ENCODE measurements at places on chromosomes 11 and 22.

DNA sequence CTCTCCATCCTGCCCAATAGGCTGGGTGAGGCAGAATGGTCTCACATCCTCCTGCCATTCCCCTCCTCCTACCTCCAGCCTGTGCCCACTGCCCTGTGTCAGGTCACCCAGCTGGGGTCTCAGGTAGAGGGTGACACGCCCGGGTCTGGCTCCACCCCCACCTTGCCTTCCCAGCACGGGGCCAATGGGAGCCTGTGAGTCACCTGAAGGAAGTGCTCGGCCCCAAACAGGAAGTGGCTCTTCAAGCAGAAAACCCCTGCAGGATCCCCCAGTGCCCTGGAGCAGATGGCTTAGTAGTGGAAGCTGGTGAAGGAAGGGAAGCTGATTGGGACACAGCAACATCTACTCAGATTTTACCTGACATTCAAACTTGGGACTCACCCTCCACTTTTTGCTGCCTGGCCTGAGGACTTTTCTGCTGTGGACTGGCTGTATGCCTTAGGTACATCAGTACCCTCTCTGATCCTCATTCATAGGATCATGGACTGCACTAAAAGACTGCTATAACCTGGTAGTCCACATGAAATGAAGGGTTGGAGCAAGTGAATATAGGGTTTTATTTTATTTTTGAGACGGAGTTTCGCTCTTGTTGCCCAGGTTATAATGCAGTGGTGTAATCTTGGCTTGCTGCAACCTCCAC, 33.4 kb downstream of the GDPD5 start:
- DNase-seq: peak; percentile 44

- no peak for DNase-seq
Observed at GRCh38 chr11:132125988-132126871, 755.8 kb downstream of the NTM start.

GRCh38 chr22:44661070-44661469, 40.9 kb upstream of the PRR5 start:
- no peak for DNase-seq

GRCh38 chr11:12182676-12183541, 72.5 kb downstream of the MICAL2 start:
- no peak for DNase-seq

DNA sequence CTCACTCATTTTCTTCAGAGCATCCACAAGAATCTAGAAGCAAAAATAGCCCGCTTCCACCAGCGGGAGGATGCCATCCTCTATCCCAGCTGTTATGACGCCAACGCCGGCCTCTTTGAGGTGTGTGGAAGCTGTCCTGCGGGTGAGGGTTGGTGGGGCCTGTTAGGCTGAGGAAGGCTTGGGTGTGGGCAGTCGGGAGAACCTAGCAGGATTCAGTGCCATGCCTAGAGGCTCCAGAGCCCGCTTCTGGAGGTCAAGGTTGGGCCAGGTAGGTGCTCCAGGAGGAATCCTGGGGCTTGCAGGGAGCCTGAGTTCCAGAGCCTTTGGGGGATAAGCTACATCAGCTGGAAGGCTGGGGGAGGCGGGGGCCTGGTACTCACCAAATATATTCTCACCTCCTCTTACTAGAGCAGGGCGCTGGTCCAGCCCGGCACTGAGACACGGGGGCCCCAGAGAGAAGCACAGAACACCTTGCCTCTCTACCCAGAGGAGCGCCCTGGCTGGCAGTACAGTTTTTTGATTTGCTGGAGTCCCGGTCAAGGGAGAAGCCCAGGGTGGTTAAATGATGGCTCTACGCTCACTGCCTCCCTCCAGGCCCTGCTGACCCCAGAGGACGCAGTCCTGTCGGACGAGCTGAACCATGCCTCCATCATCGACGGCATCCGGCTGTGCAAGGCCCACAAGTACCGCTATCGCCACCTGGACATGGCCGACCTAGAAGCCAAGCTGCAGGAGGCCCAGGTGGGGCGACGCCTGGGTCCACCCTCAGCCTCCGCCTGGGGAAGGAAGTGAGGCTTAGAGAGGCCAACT, 5.3 kb downstream of the GCAT start:
- no peak for DNase-seq

DNA sequence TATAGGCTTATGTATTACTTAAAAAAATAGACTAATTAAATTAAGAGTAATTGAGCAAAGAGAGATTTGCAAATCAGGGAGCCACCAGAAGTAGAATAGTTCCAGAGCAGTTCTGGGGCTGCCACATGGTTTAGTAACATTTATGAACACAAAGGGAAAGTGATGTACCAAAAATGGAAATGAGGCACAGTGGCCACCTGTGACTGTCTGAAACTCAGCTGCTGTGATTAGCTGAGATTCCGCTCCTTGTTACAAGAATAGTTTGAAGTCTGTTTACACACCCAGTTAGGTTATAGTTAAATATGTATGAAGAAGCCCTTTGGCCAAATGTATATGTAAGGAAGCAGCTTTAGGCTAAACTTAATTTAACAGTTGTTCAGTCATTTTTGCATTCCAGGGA, 901.5 kb upstream of the CHORDC1 start:
- DNase-seq: no peak

GRCh38 chr11:109241988-109242536, 179.9 kb upstream of the C11orf87 start:
- DNase-seq: no peak

DNA sequence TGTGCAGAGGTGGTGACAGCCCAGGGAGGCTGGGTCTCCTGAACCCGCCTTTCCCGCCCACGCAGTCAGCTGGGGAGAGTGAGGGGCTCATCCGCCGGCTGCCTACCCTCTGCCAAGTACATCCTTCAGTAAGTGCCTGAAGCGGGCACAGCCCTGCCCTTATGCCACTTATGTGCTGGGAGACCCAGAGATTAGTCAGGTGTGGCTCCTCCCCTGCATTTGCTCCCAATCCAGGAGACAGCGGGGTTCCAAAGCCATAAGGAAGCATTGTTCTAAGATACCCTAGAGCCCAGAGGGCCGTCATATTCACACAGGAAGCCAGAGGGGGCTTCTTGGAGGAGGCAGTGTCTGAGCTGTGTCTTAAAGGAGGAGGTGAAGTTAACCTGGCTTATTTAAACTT, 5.8 kb upstream of the PPP6R3 start:
- no peak for DNase-seq

- no peak for DNase-seq
Observed at GRCh38 chr11:126053415-126054286, 9.0 kb downstream of the CDON start.

DNA sequence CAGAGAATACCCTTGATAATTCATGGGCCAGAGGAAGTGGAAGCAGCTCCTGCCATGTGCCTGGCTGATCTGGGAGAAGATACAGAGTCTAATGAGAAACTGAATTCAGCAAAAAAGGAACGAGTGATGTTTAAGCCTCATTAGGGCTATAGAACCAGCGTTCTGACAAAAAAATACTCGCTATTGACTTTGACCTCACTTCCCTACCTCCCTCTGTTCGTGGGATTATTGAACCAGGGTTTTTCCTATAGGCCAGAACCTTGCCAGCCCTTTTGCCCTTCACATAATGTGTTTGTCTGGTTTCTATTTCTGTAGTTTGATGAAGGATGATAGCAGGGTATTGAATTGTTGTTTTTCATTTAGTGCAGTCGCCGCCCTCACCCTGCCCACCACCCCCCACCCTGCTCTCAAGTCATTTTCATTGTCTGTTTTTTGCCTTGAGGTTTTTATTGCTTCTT, 7.6 kb upstream of the RBFOX2 start:
- no peak for DNase-seq

- DNase-seq: no peak
Observed at GRCh38 chr11:14258221-14258935, 100.6 kb downstream of the RRAS2 start.

- no peak for DNase-seq
Observed at GRCh38 chr11:8739309-8739793, 56.8 kb downstream of the RPL27A start.

GRCh38 chr22:38034278-38034882, 22.8 kb upstream of the PICK1 start:
- no peak for DNase-seq

DNA sequence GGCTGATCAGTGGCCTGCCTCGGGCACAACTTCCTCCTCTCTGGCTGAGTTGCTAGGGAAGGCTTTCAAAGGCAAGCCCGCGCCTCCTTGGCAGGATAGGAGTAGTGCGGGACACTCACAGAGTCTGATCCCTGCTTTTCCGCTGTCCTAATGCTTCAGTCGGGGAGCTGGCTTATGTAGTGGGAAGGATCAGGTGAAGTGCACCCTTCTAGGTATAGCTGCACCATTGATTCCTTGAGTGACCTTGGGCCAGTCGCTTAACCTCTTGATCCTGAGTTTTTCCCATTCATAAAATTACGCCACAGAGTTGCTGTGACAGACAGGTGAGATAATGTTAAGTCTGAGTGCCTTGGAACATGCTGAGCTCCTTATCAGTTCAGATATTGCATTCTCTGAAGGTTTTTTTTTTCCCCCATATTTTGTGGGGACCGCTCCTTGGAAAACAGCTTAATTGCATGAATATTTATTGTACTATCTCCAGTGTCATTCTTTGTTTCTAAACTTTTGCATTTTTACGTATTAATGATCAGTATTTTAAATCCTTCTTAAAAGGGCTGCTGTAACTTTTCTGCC, 961 bp downstream of the IPO7 start:
- no peak for DNase-seq

DNA sequence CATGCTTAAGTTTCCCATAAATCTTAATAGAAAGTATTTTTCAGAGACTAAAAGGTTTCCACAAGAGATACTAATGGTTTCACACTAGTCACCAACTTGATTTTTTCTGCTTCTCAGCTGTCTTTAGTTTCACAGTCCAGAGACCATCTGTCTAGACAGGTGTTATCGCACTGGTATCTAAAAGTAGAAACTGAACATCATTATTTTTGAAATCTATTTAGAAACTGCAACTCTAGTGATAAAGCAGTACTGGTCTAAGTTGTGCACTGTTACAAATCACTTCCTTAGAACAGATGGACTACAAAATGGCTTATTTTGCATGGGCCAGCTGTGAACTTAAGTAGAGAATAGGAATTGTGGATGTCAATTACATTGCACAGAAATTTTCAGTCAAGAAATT, 78.0 kb downstream of the CNTN5 start:
- no peak for DNase-seq

GRCh38 chr11:6654281-6655019, 1.2 kb downstream of the DCHS1 start:
- no peak for DNase-seq

DNA sequence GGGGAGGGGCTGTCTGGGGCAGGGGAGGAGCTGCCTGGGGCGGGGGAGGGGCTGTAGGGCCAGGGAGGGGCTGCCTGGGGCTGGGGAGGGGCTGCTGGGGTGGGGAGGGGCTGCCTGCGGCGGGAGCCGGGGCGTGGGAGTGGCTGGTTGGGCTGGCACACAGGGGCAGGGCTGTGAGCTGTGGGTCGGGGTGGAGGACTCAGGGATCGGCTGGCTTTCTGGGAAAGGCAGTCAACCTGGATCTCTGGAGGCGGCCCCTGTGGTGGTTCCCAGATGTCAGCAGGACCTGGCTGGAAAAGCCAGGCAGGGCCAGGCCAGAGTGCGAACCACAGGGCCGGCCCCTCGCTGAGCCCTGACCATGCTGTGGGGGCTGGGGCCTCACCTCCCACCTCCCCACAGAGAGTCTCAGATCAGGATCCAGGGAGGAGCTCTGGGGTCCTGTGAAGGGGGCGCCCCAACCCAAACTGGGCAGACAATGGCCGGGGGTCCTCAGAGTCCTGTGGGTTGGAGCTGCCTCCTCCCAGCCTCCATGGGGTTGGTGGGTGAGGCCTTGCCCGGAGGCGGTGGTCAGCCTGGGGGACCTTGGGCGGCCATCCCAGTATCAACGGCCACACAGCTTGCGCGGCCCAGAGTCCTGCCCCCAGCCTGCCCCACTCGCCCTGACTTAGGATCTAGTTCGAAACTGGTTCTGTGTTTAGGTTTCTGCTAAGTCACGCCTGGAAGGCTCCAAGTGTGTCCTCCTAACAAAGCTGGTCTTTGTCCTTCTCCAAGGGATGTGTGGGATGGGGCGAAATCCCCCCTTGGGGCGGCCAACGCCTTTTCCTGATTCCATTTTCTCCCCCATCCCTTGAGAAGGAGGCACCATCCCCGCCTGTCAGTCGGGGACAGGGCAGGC, 1.9 kb downstream of the MUC5B start:
- no peak for DNase-seq

- no peak for DNase-seq
Observed at GRCh38 chr11:95066716-95067038, at the start of gene SRSF8. Gene SRSF8 (plus strand): TSS chr11:95066919. CDS start chr11:95067227, 308 bp downstream.

DNA sequence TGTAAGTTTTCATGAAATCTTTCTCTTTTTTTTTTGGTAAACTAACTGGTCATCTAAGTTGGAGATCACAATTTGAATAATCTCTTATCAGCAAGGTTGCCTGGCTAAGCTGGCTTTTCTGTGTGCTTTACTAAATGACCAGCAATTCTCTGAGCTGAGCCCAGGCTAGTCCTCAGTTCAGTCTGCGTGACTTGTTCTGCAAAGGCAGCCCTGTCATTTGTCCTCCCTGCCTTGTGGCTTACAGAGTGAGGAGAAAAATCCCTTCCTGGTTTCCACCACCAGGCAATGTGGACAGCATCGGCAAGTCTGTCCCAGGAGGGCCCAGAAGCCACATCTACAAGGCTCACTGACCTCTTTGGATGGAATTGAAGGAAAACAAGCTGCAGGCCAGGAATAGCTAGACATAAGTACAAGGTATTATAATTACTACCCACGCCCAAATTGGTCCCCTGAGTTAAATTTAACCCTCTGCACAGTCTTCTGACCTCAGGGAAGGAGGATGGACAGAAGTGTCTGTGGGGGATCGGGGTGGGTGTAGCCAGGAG, 108.6 kb downstream of the SCN3B start:
- no peak for DNase-seq

GRCh38 chr11:130522284-130522961, 74.0 kb downstream of the ADAMTS15 start:
- DNase-seq: no peak

DNA sequence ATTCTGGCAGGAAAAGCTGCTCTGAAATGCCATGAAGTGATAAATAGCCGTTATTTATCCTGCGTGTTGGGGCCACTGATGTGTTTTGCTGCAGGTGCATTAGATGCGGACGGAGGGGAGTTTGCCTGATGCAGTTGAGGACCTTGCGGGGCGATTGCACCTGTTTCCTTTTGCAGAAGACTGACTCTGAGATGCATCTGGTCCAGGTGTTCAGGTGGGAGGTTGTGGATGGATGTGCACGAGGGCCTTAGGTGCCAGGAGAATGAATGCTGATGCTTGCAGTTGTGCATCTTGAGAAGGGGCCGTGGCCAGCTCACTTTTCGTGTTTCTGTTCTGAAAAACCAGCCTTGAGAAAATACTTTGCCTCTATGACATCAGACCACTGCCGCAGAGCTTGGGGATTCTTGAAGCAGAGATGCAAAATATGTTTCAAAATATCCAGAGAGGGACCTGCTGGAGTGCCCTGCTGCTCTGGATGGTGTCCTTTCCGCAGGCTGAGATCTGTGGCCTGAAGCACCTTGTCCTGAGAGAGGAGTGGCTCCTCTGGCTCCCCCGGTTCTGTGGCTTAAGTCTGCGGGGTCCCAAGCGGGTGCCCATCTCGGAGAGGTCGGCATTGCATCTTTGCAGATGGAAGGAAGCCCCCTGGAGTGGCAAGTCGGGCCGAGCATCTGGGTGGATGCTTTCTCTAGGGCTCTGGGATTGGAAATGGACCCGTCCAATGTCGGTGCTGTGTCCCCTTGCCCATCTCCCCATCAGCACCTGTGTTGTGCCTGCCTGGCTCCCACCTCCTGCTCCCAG, 1031.1 kb downstream of the TBC1D22A start:
- no peak for DNase-seq

- no peak for DNase-seq
Observed at GRCh38 chr11:8967184-8967583, 2.9 kb upstream of the TMEM9B start.

Data from activated T-helper 1 cell treated with anti-CD3 and anti-CD28 coated beads, Interleukin-2, amount 50 U/mL, for 16 hours (primary cell).